ENCODE measurements at places on chromosomes 13 and 19.
A peak's percentile ranks its signal among the peaks of the same experiment; 100 is the strongest.

DNA sequence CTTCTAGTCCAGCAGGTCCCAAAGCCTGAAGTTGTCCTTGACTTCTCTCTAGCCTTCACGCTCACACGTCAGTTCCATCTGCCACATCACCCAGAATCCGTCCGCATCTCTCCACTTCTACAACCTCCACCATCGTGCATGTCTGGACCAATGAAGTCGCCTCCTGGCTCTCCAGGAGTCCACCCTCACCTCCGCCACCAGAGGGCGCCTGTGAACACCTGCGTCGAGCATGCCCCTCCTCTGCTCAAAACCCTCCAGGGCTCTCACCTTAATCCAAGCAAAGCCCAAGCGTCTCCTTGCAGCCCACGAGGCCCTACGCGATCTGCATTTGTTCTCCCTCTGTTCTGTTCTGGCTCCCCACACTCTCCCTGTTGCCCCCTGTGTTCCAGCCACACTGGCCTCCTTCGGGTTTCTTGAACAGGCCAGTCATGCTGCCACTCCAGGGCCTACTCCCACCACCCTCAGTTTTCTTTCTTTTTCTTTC lies 3.7 kb downstream of the USHBP1 start:
- peak; percentile 89 for DNase-seq

GRCh38 chr19:18091217-18091608 lies 4.5 kb upstream of the IL12RB1 start:
- no peak for DNase-seq

- no peak for DNase-seq
Measured at GRCh38 chr19:7953060-7953459, 9.6 kb upstream of the TIMM44 start.

DNA sequence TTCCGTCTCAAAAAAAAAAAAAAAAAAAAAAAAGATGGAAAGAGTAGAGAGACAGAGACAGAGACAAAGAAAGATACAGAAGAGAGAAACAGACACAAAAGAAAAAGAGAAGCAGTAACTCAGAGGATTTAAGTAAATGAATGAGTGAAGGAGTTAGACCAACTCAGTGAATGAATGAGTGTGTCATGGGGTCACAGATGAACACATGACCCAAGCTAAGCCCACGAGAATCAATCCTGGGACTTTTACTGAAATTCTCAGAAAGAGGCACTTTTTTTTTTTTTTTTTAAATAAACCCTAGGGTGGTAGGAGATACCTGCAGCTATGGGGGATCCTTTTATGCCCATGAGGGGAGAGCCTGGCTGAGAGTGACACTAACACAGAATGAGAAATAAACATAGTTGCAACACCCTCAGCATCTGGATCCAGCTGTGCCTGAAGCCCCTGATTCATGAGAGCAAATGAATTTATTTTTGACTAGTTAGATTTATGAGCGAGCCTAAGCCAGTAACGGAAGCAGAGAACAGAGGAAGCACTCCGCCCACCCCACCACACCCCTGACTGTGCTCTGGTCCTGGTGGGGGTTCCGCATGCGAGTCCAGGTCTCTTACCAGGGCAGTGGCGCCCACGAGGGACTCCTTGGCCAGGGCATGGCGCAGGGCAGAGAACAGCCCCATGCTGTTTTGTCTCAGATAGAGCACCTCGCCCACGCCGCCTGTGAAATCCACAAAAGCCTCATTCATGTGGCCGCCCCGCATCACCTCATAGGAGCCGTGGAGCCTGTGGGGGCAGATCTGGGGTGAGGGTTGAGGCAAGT lies 4.6 kb downstream of the CAPN12 start:
- no peak for DNase-seq

- DNase-seq: no peak
Measured at GRCh38 chr19:3810708-3811355, 24.7 kb upstream of the MATK start.

DNA sequence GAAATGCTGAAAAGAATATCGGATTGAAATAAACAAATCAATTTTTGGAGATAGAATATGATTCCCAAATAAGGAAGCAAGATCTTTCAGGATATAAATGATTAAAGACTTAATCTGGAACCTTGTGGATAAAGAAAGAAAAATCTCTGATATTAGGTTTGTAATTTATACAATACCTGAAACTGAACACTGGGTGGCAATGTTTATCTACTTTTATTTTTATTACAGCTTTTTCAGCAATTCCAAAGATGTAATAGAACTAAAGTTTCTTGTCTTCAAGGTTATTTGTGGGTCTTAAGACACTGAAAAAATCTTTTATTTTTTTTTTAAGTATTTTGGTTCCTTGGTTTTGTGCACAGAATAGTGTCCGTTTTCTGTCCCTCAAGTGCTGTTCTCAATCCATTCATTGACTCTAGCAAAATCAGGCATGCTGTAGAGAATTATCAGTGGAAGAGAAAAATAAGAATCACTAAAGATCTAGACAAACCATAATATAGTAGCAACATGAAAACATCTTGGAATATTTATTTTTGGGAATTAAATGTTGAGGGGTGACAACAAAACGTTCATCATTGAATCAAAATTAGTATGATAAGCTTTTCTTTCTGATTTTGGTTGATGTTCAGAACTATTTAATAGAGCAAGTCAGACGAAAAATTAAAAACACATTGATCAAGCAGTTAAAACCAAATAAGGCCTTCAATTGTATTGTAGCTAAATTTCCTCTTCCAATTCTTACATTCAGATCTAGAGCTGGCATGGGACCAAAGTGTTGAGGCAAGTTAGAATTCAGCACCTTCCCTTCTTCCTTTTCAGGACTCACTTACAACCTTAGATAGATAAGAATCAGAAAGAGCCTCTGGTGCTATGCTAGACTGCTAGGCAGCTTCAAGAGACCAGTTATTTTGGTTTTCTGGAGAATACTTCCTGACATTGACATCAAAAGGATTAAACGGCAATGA lies 704.4 kb upstream of the PCDH20 start:
- no peak for DNase-seq

- DNase-seq: peak; percentile 97
Measured at GRCh38 chr19:39970675-39971379, at the start of gene PSMC4. PSMC4 (plus strand) TSS chr19:39971165; CDS start chr19:39971203, 38 bp downstream.

All from ecto neural progenitor cell (in vitro differentiated cells).